Ureter (tissue), 1 donor: ENCODE measurements at places on chromosomes 4 and X. TPM values are rescaled to one million over a fixed set of nuclear protein-coding genes. Genes with fewer than 3 reads are reported as not detected.

DMD gene
- 61.6 TPM for total RNA-seq

GK2 gene
- total RNA-seq = not detected

PHKA1 gene
- 9.4 TPM for total RNA-seq

NSDHL gene
- 25.1 TPM for total RNA-seq

DCX gene
- total RNA-seq = not detected

ADGRG4 gene
- total RNA-seq = 1.0 TPM

ZFYVE28 gene
- 19.8 TPM for total RNA-seq

SH3D19 gene
- 41.7 TPM for total RNA-seq

MAMLD1 gene
- total RNA-seq = 6.1 TPM

SCFD2 gene
- total RNA-seq = 46.6 TPM

RAB9B gene
- 6.5 TPM for total RNA-seq

ABCG2 gene
- 6.3 TPM for total RNA-seq

AIFM1 gene
- 28.5 TPM for total RNA-seq

CTAG1B gene
- not detected for total RNA-seq

SLC9B1 gene
- total RNA-seq = 1.8 TPM

AKAP14 gene
- not detected for total RNA-seq

RHOXF2B gene
- total RNA-seq = not detected

SYTL5 gene
- total RNA-seq = 8.2 TPM

ELF4 gene
- total RNA-seq = 28.7 TPM

TRIM60 gene
- not detected for total RNA-seq

IBSP gene
- total RNA-seq = not detected

LINC00632 gene
- 116 TPM for total RNA-seq

AFM gene
- total RNA-seq = not detected

TMPRSS11B gene
- total RNA-seq = not detected
